Activated B cell treated with CpG ODN at 0.5 μM for 24 hours (primary cell): ENCODE measurements at places on chromosomes 2 and 18.

- DNase-seq = no peak
These were observed 19.3 kb downstream of the GEMIN6 start for GRCh38 chr2:38797250-38797676.

- DNase-seq = no peak
These were observed 14.9 kb upstream of the HPCAL1 start for GRCh38 chr2:10287761-10288160.

- no peak for DNase-seq
These were observed 287.9 kb downstream of the ETAA1 start for GRCh38 chr2:67684991-67685390.

DNA sequence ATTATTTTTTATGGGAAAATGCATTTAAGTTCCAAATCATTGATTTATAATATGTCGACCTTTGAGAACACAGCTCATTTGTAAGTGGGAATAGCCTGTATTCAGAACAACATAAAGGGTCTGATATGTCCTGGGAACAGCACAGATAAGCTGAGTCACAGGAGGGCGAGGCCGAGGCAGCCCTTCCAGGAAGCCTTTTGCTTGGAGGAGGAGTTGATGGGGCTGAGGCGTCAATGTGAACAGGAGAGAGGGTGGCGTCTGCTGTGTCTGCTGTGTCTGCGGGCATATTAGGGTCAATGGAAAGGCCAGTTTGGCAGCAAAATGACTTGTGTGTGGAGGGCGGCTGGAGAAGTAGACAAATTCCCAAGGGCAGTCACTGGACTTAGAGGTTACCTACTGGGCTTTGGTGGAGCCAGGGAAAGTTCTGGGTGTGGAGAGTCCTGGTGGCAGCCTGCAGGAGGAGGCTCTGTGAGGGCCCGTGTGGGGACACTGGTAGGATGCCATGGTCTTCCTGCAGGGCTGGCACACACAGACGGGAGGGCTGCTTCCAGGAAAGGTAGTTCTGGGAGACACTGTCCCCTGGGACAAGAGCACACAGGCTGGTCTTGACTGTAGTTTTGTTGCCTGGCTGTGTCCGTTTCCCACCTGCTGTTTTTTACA is 128.1 kb downstream of the GLI2 start:
- DNase-seq = no peak
